Cardiac septum (tissue), 1 donor: ENCODE measurements at places on chromosomes 2 and 18.
A peak's percentile ranks its signal among the peaks of the same experiment; 100 is the strongest.

DNA sequence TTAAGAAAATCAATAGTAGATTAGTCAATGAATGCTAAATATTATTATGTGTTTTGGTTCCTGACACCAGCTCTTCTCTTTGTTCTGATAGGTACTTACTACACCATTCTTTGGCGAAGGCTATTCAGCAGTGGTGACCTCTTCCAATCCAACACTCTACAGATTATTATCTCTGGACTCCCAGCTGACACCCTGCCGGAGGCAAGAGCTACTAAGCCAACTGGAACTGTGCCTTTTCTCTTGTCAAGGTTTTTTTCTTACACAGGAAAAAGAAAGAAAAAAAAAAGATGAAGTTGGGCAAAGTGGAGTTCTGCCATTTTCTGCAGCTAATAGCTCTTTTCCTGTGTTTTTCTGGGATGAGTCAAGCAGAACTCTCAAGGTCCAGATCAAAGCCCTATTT lies 11.7 kb downstream of the CDH7 start:
- DNase-seq: no peak

DNA sequence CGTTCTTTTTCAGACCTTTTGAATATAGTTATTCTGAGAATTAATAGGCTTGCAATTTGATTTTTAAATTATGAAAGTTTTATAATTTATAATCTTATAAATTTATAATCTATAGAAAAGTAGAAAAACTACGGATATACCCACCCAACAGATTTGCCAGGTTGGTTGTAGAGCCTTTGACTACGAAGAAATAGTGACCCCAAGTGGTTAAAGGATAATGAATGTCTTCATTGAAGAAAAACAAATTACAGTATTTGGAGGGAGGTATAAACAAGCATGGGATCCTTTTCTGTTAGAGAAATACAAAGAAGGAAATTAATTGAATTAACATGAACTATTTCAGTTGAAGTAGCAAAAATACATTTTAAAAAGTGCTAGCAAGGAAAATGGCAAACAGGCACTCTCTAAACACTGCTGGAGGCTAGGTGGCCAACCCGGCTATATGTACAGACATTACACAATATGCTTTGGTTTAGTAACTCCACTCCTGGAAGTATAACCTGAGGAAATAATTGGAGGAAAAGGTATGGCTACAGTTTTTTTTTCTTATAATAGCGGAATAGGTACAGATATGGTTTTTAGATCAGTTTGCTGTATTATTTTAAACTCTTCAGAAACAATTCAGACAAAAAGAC lies 110.9 kb downstream of the MIB1 start:
- no peak for DNase-seq

DNA sequence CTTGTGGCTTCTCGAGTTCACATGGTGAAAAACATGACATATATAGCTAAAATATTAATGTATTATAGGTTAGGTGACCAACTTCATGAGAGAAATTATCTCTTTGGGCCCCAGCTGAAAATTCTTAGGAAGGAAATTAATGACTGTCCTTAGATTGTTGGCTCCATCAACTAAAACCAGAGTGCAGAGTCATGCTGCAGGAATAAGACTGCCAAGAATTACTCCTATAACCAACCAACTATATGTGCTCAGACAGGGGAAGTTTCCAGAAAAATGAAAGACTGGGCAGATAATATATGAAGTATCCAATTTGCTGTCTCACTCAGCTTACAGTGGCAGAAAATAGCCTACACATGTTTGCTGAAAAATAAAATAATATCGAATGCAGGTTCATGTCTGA lies 71.0 kb upstream of the TMEFF2 start:
- no peak for DNase-seq

- DNase-seq: no peak
Observed at GRCh38 chr2:171389780-171390179, 44.0 kb downstream of the METTL8 start.

GRCh38 chr2:177598326-177599138 lies 206.0 kb downstream of the AGPS start:
- no peak for DNase-seq

- no peak for DNase-seq
Observed at GRCh38 chr2:50785816-50786215, 246.1 kb downstream of the NRXN1 start.

GRCh38 chr18:62697636-62698035 lies 17.7 kb upstream of the PHLPP1 start:
- no peak for DNase-seq

DNA sequence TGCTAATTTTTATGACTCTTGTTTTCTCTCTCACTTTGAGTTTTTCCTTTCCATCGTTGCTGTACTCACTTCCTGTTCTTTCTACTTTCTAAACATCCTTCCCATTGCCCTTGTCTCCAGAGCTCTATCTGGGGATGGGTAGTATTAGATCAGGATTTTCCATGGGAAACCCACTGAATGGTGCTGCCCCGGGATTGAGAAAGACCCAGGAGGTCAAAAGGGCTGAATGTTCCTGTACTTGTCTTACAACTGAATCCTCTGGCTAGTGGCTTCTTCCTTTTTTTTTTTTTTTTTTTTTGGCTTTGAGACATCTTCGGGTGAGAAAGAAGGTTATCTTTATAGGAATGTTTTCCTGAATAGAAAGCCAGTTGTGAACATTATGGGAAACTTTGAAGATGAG lies 364.8 kb upstream of the SLC14A2 start:
- DNase-seq: no peak

- no peak for DNase-seq
Observed at GRCh38 chr2:41896186-41896846, 151.5 kb upstream of the PKDCC start.

GRCh38 chr2:185074156-185074555 lies 475.8 kb downstream of the ZNF804A start:
- DNase-seq: no peak

DNA sequence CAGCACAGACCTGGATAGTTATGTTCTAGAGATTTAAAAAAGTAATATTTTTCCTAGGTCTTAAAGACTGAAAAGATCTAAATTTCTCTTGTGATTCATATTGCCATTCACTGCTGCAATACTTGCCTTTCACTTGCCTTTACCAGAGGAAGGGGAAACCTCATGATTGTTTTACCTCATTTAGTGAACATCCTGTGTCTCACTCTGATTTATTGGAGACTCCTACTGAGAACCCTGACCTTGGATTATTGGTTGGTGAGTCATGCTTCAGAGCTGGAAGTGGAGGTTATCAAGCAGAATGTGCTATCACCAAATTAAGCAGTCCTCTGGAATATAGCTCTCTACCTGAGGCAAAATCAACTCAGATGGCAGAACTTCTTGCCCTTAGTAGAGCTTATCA lies 500.5 kb downstream of the TSN start:
- no peak for DNase-seq

DNA sequence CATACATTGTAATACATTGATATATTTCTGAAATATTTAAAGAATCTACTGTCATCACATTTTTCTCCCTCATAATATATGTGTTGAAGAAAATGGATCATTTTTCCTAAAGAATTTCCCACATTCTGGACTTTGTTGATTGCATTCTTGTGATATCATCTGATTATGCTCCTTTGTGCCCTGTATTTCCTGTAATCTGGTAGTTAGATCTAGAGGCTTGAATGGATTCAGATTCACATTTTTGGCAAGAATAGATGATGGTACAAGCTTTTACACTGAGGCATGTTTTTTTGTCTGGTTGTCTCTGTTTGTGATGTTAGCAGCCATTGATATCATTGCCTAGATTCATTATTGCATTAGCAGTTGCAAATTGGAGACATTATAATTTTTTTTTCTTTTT lies 13.4 kb downstream of the UBXN2A start:
- DNase-seq: no peak

- DNase-seq: no peak
Observed at GRCh38 chr18:37451239-37451825, 114.3 kb downstream of the CELF4 start.

DNA sequence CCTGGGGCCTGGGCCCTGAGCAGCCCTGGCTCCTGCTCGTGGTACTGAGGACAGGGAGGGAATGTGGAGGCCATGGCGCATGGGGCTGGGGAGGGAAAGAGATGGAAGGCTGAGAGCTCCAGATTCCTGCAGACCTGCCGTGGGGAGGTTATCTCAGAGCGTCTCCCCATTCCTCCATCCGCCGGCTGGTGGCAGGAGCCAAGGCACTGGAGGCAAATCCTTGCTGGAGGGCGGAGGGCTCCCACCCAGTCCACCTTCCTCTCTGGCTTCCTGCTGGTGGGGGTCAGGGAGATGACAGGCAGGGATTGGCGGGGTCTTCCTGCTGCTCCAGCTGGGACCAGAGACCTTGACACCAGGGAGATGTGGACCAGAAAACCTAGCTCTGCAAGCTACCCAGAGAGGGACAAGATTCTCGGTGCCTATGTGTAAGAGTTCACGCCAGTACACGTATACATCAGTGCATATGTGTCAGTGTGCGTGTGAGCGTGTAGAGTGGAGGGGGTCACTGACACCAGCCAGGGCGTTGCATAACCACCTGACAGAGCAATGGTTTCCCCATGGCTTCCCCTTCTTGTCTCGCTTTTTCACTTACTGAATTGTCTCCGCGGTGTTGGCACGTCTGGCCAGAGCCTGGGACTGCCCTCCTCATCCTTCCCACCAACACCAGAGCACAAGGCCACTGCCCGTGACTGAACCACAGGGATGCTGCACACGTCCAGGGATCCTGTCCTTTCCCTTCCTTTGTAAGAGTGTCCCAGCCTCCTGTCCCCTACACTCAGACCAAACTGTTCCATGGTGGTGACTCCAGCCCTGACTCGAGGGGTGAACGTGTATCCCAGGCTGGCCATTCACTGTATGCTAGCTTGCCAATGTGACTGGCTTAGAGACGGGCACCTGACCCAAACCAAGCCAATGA lies 15.8 kb upstream of the SEMA4C start:
- DNase-seq: no peak

GRCh38 chr2:171957061-171957460 lies 34.8 kb downstream of the HAT1 start:
- no peak for DNase-seq

DNA sequence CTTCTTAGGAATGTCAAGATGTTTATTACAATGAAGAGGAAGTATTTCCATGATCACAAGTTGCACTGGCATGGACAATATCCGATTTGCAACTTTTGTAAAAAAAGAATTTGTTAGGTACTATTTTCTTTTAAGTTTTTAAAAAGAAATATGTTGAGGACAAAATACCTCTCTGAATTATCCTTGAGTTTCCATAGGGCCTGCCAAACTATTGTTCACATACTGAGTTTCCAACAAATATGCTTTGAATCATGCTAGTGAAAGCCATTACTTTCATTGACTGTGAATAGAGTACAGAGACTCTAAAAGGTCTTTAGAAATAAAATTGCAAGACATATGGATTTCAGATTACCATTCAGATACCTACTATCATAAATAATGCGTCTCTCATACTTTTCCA lies 566.1 kb downstream of the TMEM182 start:
- no peak for DNase-seq

DNA sequence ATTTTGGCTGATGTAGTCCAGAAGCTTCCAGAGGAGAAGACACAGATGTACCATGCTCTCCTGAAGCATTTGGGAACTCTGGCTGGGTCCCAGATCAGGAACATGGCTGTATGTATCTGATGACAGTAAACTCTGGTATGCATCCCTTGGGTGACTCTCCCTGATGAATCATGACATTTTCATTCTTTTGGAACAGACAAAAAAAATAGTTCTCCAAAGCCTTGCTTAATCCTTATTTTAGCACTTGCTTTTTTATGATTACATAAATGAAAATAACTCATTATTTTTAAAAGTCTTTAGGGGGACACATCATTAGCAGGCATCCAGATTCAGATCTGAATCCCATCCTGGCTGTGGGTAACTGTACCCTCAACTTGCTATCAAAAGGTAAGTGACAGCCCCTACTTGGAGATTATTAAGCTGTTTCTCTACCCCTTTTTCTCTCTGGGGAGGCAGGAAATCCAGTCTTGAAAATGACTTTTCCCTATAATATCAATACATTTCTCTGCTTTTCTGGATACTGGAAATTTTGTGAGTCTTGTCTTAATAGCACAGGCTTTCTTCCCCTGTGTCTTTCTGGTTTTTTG lies 23.3 kb downstream of the AOX1 start:
- DNase-seq: no peak

- no peak for DNase-seq
Observed at GRCh38 chr2:134441153-134441863, 187.4 kb downstream of the MGAT5 start.

- no peak for DNase-seq
Observed at GRCh38 chr2:214545898-214546542, 135.2 kb downstream of the VWC2L start.

DNA sequence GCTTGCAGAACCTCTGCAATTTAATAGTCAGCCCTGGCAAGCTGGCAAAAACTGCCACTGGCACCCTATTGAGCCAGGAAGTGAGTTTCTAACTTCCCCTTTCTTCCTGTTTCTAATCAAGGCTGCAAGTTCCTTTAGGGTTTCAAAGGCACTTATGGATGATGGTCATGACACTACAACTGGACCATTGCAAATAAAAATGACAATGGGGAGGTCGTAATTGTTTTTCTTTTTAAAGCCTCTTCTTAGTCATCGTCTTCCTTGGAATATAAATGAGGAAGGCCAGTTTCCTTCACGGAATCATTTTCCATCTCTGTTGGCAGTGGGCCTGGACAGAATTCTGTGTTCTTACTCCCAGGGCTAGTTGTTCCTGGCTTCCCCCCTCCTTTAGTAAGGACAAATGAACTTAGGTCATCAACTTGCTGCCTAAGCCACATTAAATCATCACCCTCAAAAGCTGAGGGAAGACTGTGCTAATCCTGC lies 35.8 kb downstream of the SH3RF3 start:
- DNase-seq: no peak

GRCh38 chr2:102660070-102660469 lies 40.7 kb downstream of the SLC9A2 start:
- DNase-seq: no peak

- peak; percentile 35 for DNase-seq
Observed at GRCh38 chr2:23427350-23427749, 42.4 kb downstream of the KLHL29 start.

DNA sequence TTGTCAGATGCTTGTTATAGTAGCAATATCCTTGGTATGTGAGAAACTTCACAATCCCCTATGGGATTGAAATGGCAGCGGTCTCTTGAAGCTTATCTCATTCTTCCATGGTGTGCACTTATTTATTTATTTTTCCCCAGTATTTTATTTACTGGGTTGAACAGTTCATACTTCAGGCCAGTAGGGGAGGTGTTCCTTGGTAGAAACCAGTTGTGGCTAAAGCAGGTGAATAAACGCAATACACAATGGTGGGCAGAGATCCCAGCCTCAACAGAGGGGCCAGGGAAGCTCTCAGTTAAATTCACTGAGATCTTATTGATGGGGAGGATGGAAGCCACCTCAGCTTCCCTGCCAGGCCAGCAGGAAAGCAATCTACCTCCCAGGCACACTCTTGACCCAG lies 93.7 kb upstream of the SRD5A2 start:
- DNase-seq: no peak
